Left hindlimb (tissue), 1 donor: ENCODE measurements at places on chromosomes 3 and 15.

GRCh38 chr15:38115121-38115520 is 137.5 kb upstream of the SPRED1 start:
- no peak for DNase-seq

DNA sequence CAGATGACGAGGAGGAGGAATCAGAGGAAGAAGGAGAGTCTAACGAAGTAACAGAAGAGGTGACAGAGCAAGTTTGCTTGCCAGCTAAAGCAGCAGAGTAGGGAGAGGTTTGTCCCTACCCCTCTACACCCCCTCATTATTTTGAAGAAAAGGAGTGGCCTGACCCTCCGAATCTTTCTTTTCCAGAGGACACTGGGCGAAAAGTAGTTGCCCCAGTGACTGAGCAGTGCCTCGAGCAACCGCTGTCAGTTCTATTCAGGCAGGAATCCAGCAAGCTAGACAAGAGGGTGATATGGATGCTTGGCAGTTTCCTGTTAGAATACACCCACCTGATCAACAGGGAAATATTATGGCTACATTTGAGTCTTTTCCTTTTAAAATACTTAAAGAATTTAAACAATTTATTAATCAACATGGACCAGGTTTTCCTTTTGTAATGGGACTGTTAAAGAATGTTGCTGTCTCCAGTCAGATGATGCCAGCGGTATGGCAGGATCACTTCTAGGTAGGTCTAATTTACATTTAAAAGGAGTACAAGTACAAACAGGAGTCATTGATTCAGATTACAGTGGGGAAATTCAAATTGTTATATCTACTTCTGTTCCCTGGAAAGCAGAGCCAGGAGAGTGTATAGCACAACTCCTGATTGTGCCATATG is 31.9 kb upstream of the ACVR2B start:
- no peak for DNase-seq

DNA sequence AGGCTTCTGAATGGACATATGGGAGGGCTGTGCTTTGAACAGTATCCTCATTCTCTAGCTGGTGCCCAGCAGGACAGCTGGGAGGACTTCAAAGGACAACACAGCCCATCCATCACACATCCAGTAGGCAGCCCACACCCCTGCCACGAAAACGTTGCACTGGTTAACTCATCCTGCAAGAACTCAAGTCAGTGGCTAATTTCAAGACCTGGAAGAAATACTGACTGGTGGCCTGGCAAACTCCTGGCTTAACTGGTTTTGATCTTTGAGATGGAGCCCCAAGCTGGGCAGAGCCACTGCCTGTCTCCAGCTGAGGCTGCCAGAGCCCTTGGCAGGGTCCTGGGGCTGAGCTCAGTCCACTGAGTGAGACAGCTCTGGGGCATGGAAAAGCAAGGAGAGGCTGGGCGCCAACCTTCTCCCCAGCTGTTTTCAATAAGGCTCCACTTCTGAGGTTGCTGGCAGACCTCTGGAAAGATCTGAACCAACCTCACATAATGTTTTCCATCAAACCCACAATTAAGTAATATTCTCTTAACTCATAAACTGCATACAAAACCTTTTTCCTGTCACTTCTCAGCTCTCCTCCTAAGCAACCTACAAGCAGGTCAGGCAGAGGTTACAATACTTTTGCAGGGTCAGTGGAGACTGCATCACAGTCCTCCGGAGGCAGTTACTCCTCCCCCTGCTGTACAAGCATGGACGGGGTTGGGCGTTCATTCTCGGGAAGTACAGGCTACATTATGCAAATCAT is 110.3 kb downstream of the MYLK start:
- DNase-seq: peak; percentile 88

- DNase-seq: no peak
Observed at GRCh38 chr15:46556559-46557379, 921.9 kb downstream of the SQOR start.

DNA sequence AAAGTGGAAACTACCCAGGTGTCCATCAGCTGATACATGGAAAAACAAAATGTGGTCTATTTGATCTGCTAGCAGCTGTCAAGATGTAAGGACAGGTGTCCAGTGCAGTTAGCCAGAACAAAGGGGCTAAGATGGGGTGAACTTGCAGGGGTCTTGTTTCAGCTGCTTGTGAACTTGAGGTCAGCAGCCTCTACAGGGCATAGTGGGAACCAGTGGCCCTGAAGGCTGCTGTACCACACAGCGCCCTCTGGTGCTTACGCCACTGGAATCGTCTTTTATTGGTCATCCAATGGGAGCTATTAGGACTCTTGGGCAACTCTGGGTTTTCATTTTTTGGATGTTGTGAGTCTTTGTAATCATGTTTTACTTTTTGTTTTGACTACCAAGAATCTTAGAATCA is 62.2 kb upstream of the CTSH start:
- DNase-seq: no peak

- no peak for DNase-seq
Observed at GRCh38 chr15:92645731-92646130, 9.8 kb downstream of the FAM174B start.

- no peak for DNase-seq
Observed at GRCh38 chr3:64462203-64462602, 225.6 kb downstream of the ADAMTS9 start.

DNA sequence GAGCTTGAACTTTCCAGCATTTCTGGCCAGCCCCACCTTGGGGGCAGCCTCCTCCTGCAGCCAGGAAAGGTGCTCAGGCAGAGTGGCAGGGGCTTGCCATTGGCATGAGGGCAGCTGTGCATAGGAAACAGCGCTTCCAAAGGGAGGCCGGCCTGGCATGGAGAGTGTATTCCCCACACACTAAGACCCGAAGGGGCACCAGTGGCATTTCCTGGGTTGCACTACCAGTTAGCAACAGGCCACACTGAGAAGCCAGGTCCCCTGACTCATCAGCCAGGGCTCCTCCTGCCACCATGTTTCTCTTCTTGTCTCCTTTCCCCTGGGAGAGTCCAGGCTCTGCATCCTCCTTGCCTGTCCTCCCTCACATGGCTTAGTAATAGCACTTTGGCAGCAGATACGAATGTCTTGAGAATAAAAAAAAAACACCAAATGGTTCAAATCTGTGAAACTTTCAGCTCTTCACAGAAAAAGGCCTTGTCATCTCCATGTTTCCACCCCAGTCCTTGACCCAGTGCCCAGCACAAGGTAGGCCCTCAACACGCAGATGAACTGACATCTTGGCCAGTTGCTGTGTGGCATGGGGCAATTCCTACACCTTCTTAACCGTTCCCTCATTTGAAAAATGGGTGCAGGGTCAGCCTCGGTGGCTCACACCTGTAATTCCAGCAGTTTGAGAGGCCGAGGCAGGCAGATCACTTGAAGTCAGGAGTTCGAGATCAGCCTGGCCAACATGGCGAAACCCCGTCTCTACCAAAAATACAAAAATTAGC is 180.4 kb downstream of the SMAD6 start:
- no peak for DNase-seq

DNA sequence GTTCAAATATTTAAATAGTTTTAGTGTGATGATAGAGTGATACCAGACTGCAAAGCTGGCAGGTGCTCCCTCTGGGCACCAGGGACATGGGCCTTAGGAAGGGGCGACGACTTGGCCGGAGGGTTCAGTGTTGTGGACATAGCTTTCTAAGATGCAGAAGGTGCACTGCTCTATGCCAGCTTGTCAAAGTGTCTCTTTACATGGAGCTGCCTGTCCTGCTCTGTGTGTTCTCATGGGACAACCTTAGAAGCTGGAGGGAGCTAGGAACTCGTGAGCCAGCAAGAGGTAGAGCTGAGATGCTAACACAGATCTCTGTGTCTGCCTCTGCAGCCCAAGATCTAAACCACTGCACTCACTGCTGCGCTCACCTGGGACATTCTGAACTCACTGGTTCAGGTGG is 77.8 kb downstream of the SENP2 start:
- no peak for DNase-seq

- no peak for DNase-seq
Observed at GRCh38 chr15:75200765-75201615, 692 bp upstream of the C15orf39 start.

DNA sequence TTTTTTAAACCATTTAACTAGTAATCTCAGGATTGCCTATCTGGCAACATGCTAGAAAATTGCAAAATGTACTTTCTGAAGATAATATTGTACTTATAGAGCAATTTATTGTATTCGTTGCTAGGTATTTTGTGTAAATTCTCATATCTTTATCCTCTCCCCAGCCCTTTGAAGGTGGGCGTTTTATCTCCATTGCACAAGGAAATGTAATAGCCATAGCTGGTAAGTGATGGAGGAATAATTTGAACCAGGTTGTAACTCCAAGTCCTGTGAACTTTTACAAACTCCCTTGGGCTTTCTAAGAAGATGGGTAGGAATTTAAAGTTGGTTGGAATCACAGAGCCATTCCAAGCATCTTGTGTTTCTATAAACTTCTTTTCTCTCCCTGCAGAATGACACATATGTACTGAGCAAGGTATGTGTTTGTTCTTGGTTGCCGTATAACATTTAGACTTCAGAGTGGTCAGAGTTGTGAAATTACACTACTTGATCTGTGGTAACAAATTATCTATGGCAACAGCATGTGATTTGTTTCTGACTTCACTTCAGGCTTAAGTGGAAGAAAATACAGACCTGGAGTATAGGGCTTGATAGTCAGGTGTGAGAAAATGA is 170.9 kb downstream of the AKAP13 start:
- DNase-seq: no peak

GRCh38 chr3:153045150-153045549 is 116.9 kb upstream of the RAP2B start:
- DNase-seq: no peak

- DNase-seq: no peak
Observed at GRCh38 chr3:50470658-50471057, 32.8 kb downstream of the CACNA2D2 start.

- no peak for DNase-seq
Observed at GRCh38 chr15:43928152-43928551, 101.3 kb downstream of the WDR76 start.

- no peak for DNase-seq
Observed at GRCh38 chr15:20646529-20647142, 105.0 kb upstream of the GOLGA6L6 start.

DNA sequence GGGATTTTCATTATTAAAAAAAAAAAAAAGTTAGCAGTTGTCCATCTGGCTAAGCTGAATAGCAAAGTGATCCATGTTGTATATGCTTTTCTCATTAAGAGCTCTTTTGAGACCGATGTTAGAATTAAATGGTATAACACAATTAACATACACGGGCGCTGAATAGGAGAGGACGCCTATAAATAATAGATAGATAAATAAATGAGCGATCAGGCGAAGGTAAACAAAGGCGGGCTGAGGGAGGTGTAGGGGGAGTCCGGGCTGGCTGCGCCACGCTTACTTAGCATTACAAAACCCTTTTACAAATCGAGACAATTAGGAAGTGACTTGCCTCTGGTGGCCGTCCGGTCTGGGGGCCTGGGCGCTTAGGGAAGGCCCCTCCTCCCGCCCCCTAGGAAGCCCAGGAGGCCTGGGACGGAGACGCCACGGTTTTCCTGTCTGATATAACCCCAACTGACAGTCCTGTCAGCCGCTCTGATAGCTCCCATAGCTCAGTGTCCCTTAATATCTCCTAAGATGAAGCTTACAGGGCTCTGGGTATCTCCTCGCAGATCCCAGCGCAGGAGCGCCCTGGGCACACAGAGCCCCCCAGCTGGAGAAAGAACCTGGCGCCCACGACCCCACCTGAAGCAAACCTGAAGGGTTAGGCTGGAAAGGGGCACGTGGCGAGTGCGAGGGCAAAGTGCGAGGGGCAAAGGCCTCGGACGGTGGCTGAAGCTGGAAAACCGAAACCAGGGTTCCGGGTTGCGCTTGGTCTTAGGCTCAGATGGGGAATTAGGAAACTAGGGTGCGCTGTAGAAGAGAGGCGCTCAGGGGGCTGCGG is 3.6 kb downstream of the SOX14 start:
- DNase-seq: no peak

DNA sequence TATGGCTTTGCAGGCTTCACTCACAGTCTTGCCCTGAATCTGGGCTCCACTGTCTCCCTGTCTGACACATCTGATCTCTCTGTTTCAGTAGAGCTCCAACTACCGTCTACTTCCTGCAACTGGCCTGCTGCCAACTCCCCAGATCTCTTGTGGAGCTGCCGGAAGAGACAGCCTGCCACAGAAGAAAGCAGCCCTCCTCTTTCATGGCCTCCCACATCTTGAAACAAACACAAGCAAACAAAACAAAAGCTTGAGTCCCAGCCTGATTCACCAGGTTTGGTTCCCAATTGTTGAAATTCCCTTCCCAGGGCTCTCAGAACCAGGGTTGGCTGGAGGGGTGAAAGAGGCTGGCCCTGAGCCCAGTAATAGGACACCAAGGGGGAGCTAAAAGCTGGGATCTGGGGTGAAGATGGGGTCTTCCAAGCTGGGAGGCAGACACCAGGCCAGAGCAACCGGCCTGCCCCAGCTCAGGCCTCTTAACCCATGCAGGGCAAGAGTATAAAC is 55.3 kb upstream of the CA12 start:
- DNase-seq: peak; percentile 85

DNA sequence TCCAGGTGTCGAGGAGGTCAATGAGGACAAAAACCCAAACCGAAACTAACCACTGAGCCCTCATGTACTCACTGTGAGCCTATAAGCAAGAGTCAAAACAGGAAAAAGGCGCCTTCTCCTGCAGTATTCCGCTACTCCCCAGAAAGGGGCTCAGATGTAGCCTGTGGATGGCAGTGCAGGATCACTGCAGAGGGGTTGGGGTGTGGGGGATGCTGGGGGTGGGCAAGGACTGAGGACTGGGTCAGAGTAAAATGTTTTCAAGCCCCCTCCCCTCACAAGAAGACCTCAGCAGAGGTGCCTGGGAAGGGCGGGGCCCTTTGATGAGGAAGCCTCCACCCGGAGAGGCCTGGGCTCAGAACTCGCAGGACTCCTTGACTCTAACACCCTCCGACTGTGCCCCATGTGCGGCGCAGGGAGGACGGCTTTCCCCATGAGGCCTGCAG is 170.1 kb downstream of the OSBPL10 start:
- DNase-seq: no peak

DNA sequence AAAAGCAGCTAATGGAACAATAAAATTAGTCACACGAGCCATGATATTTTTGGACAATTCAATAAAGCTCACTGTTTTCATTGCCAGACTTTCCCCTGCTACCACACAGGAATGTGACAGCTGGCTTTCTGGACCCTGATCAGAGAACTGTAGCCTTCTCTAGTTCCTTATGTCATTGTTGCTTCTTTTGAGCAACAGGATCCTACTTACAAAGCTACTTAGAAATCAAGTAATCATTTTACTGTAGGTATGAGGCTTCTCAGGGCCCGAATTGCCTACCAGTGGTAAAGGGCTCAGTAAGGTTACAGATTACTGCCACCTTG is 94.3 kb upstream of the AADACL2 start:
- peak; percentile 32 for DNase-seq

- DNase-seq: no peak
Observed at GRCh38 chr15:59616379-59616778, 4.8 kb downstream of the GCNT3 start.

- DNase-seq: no peak
Observed at GRCh38 chr3:156236556-156237260, 116.3 kb downstream of the KCNAB1 start.

- DNase-seq: no peak
Observed at GRCh38 chr3:2976796-2977195, 133.4 kb downstream of the IL5RA start.

- no peak for DNase-seq
Observed at GRCh38 chr3:34793057-34793456, 846.3 kb upstream of the ARPP21 start.
